Cortex of kidney (tissue), 1 donor: ENCODE measurements at places on chromosomes 2 and 18.

DNA sequence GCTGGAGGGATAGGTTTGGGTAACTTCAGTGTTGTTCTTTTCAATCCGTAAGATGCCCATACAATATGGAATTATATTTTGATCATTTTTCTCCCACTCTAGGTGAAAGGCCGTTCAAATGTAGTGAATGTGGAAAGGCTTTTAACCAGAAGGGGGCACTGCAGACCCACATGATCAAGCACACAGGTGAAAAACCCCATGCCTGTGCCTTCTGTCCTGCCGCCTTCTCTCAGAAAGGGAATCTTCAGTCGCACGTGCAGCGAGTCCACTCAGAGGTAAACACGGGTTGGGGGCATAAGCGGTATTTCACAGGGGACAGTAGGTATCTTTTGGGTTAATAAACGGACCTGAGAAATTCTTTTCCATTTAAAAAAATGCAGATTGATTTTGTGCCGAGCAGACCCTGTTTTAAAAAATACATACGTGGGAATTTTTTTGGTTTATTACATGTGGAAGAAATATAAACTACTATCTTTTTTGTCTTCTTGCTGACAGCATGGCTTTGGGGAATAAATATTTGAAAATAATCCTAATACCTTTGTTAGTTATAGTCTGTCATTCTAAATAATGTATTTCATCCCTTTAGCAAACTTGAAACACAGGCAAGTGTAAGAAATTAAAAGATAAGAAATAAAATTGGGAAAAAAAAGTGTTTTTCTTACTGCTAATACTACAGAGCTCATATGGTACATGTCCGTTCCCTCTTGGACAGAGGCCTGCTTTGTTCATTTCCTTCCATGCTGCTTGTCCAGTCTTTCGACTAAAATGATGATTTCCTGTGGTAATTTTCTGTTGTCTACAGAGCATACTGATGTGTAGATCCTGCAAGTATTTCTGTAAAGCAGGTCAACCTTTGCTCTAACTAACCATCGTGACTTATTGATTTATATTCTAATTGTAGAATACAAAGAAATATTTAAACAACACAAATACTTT lies 53.3 kb downstream of the ZNF236 start:
- no peak for DNase-seq

DNA sequence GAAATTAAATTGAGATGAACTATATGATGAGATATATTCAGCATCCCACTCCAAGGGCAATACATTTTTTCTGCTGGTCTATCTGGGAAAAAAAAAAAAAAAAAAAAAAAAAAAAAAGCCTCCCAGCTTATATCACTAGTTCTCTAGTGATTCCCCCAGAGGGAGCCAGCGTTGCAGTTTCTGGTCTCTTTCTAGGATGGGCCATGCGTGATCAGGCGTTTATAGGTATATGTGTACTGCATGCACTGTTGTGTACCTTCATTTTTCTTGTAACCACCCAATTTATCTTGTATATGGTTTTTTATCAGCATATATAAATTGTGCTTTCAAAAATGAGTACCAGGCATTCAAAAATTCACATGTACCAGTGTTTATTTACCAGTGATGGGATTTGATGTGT lies 35.1 kb downstream of the DCDC2C start:
- no peak for DNase-seq

GRCh38 chr18:58241877-58242276 lies 197.9 kb downstream of the NEDD4L start:
- no peak for DNase-seq

DNA sequence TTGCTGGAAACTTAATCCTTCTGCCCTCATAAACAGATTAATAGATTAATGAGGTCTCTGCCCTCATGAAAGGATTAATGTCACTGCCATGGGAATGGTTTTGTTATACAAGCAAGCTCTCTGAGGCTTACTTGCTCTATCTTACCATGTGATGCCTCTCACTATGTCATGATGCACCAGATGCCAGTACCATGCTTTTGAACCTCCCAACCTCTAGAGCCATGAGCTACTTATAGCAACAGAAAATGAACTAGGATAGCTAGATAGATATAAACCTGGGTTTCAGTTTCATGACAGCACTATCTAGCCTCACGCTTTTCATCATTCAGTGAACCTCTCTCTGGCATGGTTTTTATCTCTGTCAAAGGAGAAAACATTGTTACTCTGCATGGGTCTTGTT lies 371.6 kb upstream of the LRP1B start:
- DNase-seq, result no peak

DNA sequence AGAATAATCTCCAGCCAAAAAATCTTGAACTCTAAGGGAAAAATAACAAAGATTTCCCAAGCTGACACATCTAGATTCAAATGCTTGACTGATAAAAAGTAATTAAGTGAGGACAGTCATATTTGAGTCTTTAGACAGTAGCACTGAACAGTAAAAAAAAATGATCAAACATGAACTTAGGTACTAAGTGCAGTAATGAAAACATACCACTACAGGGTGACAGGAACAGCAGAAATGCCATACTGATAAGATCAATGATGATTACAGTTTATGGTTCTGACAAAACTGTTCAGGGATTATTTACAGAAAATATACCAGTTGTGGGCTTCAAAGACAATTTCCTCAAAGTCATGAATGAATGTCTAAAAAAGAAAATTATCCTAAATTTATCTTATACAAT lies 80.3 kb downstream of the OSBPL1A start:
- DNase-seq, result no peak

GRCh38 chr2:223865907-223866508 lies 28.6 kb upstream of the AP1S3 start:
- DNase-seq, result no peak

GRCh38 chr18:55515214-55515613 lies 72.8 kb downstream of the TCF4 start:
- no peak for DNase-seq

- DNase-seq, result no peak
Measured at GRCh38 chr2:43198263-43198662, 28.1 kb downstream of the ZFP36L2 start.

GRCh38 chr2:176931588-176932563 lies 280.7 kb upstream of the HNRNPA3 start:
- DNase-seq, result no peak

DNA sequence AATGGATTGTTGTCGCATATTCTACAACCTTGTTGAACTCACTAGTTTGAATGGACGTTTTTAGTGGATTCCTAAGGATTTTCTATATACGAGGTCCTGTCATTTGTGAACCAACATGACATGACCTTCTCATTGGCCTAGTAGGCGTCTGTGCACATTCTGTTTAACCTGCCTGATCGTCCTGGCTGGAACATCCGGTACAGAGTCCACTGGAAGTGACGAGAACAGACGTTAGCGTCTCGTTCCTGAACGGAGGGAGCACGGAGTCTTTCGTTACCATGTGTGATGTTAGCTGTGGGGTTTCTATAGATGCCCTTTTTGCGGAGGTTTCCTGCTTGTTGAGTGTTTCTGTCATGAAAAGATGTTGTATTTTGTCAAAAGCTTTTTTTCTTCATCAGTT lies 61.9 kb downstream of the SLC66A2 start:
- no peak for DNase-seq

GRCh38 chr2:59658906-59659635 lies 894.4 kb downstream of the BCL11A start:
- no peak for DNase-seq

- no peak for DNase-seq
Measured at GRCh38 chr2:89837962-89838625, 1146.6 kb downstream of the RPIA start.

GRCh38 chr2:226793646-226794045 lies 6.0 kb downstream of the IRS1 start:
- no peak for DNase-seq

DNA sequence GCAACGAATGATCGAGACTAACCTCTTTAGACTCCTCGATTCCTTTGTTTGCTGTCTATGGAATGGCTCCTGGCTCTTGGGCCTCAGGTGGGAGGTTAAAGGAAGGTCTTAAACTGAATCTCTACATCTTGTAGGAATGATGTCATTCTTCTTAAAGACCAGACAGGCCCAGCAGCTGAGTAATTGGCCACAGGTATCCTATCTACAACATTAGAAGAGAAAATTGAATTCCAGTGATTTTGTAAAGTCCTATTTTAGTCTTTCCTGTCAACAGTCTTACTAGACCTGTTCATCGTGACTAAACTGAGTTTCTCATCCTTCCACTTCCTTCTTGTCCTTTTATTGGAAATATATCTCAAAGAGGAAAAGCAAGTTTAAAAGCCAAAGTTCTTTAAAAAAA lies 274.8 kb downstream of the ALPK2 start:
- no peak for DNase-seq

DNA sequence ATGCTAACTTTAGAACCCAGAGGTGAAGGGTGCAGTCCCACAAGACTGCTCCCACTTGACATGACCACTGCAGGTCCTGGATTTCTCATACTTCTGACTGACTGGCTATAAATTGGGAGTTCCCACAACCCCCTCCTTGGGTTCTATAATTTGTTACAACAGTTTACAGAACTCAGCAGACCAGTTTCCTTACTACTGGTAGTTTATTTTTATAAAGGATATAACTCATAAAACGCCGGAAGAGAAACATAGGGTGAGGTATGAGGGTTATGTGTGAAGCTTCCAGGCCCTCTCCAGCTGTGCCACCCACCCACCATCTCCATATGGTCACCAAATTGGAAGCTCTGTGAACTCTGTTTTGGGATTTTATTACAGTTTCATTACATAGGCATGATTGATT lies 839.6 kb downstream of the TSN start:
- DNase-seq, result no peak

DNA sequence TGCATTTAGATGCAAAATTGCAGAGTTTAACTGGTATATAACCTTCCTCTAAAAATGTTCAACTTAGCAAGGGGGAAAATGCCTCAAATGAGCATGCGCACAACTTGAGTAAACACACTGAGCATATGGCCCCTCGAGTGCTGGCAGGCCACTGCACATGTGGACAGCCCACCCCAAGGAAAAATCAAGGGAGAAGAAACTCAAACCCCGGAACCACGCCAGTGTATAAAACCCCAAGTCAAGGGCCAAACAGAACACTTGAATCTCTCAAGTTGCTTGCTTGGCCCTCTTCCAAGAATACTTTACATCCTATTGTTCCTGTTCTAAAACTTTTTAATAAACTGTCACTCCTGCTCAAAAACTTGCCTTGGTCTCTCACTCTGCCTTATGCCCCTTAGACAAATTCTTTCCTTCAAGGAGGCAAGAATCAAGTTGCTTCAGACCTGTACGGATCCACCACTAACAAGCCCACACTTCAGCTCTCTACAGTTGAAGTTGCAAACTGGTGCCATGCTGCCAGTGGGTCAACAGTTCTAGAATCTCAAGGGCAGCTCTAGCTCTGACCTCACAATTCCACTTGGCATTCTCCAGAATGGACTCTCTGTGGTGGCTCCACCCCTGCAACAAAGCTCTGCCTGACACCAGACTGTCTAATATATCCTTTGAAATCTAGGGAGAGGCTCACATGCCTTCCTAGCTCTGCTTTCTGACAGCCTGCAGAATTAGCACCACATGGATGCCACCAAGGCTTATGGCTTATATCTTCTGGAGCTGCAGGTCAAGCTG lies 38.9 kb downstream of the HIBCH start:
- no peak for DNase-seq

GRCh38 chr2:162938387-162938786 lies 99.8 kb upstream of the KCNH7 start:
- no peak for DNase-seq

GRCh38 chr2:152549423-152549822 lies 167.8 kb downstream of the PRPF40A start:
- DNase-seq, result no peak

GRCh38 chr18:35153609-35154272 lies 87.1 kb upstream of the ZNF397 start:
- no peak for DNase-seq

GRCh38 chr2:219704878-219705277 lies 77.4 kb downstream of the SLC4A3 start:
- no peak for DNase-seq

DNA sequence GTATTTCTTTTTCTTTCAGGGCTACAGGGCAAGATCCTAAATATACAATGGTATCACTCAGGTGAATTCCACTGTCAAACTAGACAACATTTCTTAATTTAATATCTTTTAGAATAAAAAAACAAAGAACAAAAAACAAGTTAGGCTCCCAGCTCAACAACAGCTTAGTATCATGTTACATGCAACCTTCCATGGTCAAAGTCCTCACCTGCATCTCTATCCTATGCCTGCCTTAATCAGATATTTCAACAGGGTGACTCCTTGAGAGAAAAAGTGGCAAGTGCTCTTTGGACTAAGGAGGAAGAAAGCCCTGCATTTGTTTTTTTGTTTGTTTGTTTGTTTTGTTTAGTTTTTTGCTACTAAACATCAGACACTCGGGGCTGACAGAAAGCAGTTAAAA lies 50.2 kb downstream of the WDFY1 start:
- DNase-seq, result no peak

- DNase-seq, result no peak
Measured at GRCh38 chr2:237894396-237894979, 35.1 kb downstream of the RAMP1 start.

DNA sequence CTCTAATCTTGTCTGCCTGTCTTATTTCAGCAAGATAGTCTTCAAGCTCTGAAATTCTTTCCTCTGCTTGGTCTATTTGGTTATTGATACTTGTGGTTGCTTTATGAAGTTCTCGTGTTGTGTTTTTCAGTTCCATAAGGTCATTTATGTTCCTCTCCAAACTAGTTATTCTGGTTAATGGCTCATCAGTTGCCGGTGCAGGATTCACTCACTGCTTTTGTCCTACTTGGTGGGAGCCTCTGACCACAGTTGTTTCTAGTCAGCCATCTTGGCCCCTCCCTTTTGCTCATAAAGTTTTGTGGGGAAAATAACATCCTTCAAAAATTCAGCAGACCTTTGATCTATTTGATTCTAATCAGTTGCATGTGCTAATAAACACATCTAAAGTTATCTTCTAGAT lies 158.6 kb upstream of the PARD3B start:
- no peak for DNase-seq

DNA sequence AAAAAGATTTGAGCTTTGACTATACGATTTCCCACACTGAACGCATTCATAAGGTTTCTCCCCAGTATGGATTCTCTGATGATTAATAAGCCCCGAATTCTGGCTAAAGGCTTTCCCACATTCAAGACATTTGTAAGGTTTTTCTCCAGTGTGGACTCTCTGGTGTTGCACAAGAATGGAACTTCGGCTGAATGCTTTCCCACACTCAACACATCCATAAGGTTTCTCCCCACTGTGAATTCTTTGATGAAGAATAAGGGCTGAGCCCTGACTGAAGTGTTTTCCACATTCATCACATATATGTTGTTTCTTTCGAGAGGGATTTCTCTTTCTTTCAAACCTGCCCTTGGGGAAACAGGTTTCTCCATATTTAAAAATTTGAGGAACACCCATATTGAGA lies 6.9 kb downstream of the ZNF24 start:
- no peak for DNase-seq

- DNase-seq, result no peak
Measured at GRCh38 chr18:69978732-69979715, 31.4 kb upstream of the CD226 start.

- no peak for DNase-seq
Measured at GRCh38 chr2:20595439-20596192, 55.3 kb downstream of the HS1BP3 start.
